ENCODE measurements at places on chromosomes 13 and 19.

GRCh38 chr19:12668932-12669269, 2.3 kb downstream of the WDR83 start:
- no peaks in the 10 kb centered on the region for H3K27me3 ChIP-seq
- no peaks in the 10 kb centered on the region for H3K4me1 ChIP-seq
- H3K27ac ChIP-seq = no peak overlapping the region
- DNase-seq = no peak

DNA sequence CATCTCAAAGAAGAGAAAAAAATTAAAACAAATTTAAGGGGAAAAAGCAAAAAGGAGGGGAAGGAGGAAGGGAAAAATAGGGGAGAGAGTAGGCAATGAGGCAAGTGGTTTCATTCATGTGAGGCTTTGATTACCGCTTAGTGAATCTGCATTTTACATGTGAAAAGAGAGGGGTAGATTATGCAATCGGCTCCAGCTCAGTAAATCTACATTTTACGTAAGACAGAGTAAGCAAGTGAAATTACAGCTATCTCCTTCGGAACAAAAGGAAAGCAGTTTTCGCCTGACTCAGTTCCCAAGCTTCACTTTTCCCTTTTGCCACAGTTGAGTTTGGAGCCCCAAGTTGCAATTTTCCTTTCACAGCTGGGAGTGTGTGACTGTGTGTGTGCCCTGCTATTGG, 16.0 kb upstream of the OLFM2 start:
- no peaks in the 10 kb centered on the region for H3K27me3 ChIP-seq
- no peak overlapping the region for H3K27ac ChIP-seq
- H3K36me3 ChIP-seq = no peaks in the 10 kb centered on the region
- no peak overlapping the region for H3K4me3 ChIP-seq

- H3K36me3 ChIP-seq = peaks cover 66% of the 10 kb centered on the region
- H3K27ac ChIP-seq = no peak overlapping the region
- H3K4me1 ChIP-seq = no peaks in the 10 kb centered on the region
- no peak for DNase-seq
- no peak overlapping the region for H3K4me3 ChIP-seq
These were observed 7.2 kb downstream of the DDX39A start for GRCh38 chr19:14411938-14412245.

GRCh38 chr19:36972571-36972970, 56.4 kb downstream of the ZNF568 start:
- H3K27ac ChIP-seq = no peak overlapping the region
- DNase-seq = no peak
- H3K27me3 ChIP-seq = no peaks in the 10 kb centered on the region

- H3K27me3 ChIP-seq = peaks cover 22% of the 10 kb centered on the region
- no peaks in the 10 kb centered on the region for H3K36me3 ChIP-seq
- DNase-seq = peak; percentile 74
- H3K27ac ChIP-seq = no peak overlapping the region
- H3K4me1 ChIP-seq = no peaks in the 10 kb centered on the region
These were observed 37.6 kb upstream of the FLT1 start for GRCh38 chr13:28532388-28533124.

DNA sequence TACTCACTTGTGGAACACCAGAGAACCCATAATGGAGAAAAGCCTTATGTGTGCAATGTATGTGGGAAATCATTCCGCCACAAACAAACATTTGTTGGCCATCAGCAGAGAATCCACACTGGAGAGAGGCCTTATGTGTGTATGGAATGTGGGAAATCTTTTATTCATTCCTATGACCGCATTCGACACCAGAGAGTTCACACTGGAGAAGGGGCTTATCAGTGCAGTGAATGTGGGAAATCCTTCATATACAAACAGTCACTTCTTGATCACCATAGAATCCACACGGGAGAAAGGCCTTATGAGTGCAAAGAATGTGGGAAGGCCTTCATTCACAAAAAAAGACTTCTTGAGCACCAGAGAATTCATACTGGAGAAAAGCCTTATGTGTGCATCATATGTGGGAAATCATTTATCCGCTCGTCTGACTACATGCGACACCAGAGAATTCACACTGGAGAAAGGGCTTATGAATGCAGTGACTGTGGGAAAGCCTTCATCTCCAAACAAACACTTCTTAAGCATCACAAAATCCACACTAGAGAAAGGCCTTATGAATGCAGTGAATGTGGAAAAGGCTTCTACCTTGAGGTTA, 10.9 kb downstream of the ZNF549 start:
- peak overlapping the region; percentile 61 for H3K4me3 ChIP-seq
- H3K27ac ChIP-seq = no peak overlapping the region
- no peak for DNase-seq
- H3K27me3 ChIP-seq = no peaks in the 10 kb centered on the region
- peaks cover 100% of the 10 kb centered on the region for H3K36me3 ChIP-seq

DNA sequence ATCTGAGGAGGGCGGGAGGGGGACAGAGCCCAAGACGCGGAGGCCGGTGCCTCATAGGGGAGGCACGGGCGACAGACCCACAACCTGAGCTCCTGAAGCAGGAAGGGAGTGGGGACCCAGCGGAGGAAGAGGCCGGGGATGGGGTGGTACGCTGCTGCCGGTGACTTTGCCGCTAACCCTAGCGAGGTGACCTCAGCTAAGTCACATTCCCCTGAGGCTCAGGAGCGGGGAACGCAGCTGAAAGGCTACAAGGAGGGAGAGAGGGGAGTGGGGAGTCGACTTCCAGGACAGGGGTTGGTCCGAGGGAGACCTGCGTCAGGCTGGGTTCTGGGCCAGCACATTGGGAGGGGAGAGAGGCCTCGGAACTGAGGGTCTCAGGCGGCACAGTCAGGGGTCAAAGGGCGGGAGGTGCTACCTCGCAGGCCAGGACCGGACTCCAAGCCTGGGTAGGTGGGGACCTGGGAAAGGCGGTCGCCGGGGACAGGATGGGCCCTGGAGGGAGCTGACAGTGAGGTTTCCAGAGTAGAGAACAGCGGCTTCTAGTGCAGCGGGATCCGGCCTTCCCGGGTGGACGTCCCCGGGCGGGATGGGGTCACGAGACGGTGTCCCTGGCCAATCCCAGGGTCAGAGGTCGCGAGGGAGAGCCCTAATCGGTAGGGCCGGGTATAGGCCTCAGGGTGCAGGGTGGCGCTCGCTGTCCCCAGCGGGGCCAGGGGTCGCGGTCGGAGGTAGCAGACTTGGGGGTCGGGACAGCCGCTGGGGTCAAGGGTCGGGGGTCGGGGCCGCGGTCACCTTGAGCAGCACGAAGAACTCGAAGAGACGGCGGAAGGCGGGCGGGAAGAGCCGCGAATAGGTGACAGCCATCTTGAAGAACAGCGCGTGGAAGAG, 699 bp downstream of the TMEM259 start:
- no peaks in the 10 kb centered on the region for H3K27me3 ChIP-seq
- DNase-seq = no peak
- peak overlapping the region; percentile 92 for H3K4me3 ChIP-seq
- peak overlapping the region; percentile 99 for H3K27ac ChIP-seq
- H3K36me3 ChIP-seq = peaks cover 8% of the 10 kb centered on the region

DNA sequence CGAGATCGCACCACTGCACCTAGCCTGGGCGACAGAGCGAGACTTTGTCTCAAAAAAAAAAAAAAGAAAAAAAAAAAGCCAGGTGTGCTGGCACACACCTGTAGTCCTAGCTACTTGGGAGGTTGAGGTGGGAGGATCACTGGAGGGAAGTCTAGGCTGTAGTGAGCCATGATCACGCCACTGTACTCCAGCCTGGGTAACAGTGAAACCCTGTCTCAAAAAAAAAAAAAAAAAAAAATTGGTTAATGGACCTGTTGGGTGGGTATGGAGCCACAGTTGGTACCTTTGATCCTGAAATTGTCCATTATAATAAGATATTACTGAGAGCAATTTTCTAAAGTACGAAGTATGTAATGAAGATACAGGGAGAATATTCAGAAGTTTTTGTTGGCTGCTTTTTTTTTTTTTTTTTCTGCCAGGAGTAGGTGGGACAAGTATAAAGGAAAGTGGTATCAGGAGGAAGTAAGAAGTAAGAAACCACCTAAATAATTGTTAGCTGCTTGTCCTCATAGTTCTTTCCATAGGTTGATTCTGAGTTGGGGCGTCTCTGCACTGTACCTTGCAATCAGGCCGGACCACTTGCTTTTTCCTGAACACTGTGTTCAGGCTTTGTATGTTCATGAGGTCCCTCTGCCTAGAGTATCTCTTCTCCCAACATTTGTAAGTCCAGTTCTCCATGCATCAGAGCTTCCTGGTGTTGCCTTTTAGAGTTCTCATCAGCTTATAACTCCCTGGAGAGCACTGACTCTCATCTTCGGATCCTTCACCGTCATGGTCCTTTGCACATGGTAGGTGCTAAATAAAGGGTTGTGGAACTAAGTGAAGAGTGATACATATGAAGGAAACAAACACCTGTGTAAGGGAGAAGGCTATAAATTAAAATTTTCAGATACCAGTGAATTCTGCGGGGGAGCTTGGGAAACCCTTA, 31.7 kb downstream of the ARHGAP35 start:
- no peaks in the 10 kb centered on the region for H3K27me3 ChIP-seq
- no peaks in the 10 kb centered on the region for H3K36me3 ChIP-seq
- no peaks in the 10 kb centered on the region for H3K4me1 ChIP-seq
- H3K4me3 ChIP-seq = no peak overlapping the region

- H3K36me3 ChIP-seq = peaks cover 4% of the 10 kb centered on the region
- peak; percentile 59 for DNase-seq
- no peaks in the 10 kb centered on the region for H3K27me3 ChIP-seq
These were observed 29.6 kb downstream of the PAK4 start for GRCh38 chr19:39155114-39155700.

DNA sequence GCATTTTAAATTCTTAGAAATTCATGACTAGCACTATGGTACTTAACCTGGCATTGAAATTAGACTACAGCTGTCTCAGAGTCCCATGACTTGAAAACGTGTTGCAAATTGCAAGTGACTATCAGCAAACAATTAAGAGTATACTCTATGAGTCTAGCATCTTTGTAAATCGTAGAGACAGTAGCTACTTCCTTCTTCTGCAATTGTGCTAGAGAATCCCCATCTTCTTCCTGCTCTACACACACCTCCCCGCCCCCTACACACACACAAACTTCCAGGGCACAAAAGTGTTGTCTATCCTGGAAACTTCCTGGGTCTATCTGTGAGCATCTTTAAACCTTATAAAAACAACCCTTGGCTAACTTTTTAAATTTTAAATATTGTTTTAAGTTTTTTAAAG, 35.2 kb upstream of the MIR17HG start:
- H3K27me3 ChIP-seq = no peaks in the 10 kb centered on the region
- H3K4me1 ChIP-seq = no peaks in the 10 kb centered on the region
- H3K4me3 ChIP-seq = no peak overlapping the region
- H3K36me3 ChIP-seq = no peaks in the 10 kb centered on the region
- no peak overlapping the region for H3K27ac ChIP-seq

- H3K4me3 ChIP-seq = no peak overlapping the region
- no peaks in the 10 kb centered on the region for H3K36me3 ChIP-seq
- H3K27me3 ChIP-seq = no peaks in the 10 kb centered on the region
- no peak overlapping the region for H3K27ac ChIP-seq
- no peak for DNase-seq
These were observed 68.6 kb downstream of the KCTD15 start for GRCh38 chr19:33865306-33865705.

- H3K4me3 ChIP-seq = no peak overlapping the region
- H3K4me1 ChIP-seq = no peaks in the 10 kb centered on the region
- DNase-seq = no peak
These were observed 11.2 kb downstream of the FBN3 start for GRCh38 chr19:8138201-8138600.

DNA sequence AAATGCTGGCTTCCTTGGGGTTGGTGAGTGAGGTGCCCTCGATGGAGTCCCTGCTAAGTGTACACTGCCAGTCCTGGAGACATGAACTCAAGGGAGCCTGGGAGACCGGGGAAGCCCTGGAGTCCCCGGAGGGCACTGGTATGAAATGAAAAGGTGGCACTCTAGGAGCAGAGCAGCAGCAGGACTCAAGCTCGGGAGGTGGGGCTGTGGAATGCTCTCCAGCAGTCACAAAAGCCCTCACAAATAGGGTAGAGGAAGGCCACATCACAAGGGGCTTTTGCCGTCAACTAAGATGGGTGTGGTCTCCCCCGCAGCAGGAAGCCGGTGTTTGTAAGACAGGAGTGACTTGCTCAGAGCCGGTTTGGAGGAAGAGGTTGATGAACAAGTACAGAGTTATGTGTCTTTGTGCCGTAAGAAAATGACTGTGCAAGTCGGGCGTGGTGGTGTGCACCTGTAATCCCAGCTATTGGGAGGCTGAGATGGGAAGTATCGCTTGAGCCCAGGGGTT, 19.3 kb downstream of the CCNE1 start:
- no peaks in the 10 kb centered on the region for H3K27me3 ChIP-seq
- no peaks in the 10 kb centered on the region for H3K4me1 ChIP-seq
- H3K4me3 ChIP-seq = no peak overlapping the region
- no peak overlapping the region for H3K27ac ChIP-seq
- no peaks in the 10 kb centered on the region for H3K36me3 ChIP-seq
- DNase-seq = peak; percentile 57

DNA sequence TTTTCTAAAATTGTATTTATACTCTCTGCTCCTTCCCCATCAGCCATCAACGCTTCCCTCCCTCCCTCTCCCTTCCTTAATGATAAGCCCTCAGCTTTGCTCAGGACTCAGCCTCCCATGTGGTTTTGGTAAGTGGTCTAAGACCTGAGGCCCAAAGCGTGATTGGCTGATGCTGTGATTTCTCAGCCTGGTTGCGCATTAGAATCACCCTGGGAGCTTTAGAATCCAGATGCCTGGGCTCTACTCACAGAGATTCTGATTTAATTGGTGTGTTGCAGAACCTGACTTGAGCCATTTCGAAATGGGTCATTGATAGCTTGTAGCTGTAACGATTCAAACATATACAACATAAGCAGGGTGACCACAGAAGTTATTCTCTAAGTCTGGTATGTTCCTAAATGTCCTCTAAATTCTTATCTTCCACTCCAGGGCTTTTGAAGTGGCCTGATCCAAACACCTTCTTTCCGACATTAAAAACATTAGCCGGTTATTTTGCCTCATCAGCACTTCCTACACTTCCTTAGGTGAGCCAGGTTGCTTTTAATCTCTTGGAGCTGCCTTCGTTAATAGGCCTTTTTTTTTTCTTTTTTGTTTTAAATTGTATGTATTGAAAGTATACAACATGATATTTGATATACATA, 60.6 kb downstream of the LRCH1 start:
- H3K36me3 ChIP-seq = no peaks in the 10 kb centered on the region
- H3K27ac ChIP-seq = no peak overlapping the region
- no peaks in the 10 kb centered on the region for H3K27me3 ChIP-seq
- H3K4me3 ChIP-seq = no peak overlapping the region

GRCh38 chr13:37319031-37319443, 213.6 kb upstream of the CSNK1A1L start:
- no peak overlapping the region for H3K4me3 ChIP-seq
- no peak for DNase-seq
- no peaks in the 10 kb centered on the region for H3K36me3 ChIP-seq
- no peaks in the 10 kb centered on the region for H3K4me1 ChIP-seq
- H3K27me3 ChIP-seq = no peaks in the 10 kb centered on the region
- H3K27ac ChIP-seq = no peak overlapping the region

DNA sequence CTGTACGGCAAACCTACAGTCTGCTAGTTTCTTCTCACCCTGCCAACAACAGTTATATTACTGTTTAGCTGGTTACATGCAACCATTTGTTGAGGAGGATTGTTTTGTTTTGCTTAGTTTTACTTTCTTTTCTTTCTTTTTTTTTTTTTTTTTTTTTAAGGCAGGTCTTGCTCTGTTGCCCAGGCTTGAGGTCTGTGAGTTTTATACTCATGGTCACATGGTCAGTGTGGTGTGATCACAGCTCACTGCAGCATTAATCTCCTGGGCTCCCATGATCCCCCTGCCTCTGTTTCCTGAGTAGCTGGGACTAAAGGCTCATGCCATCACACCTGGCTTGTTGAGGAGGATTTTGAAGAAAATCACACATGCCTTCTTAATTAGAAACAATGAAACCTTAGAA, 505.6 kb downstream of the GPC5 start:
- H3K4me3 ChIP-seq = no peak overlapping the region
- no peaks in the 10 kb centered on the region for H3K4me1 ChIP-seq
- H3K36me3 ChIP-seq = no peaks in the 10 kb centered on the region
- no peak for DNase-seq
- H3K27me3 ChIP-seq = no peaks in the 10 kb centered on the region

Measured in endodermal cell (in vitro differentiated cells).